Glomerular endothelial cell (primary cell): ENCODE measurements at places on chromosomes 7 and 10. TPM values are rescaled to one million over a fixed set of nuclear protein-coding genes. Genes with fewer than 3 reads are reported as not detected.

Gene SORBS1
- total RNA-seq, result 4.2 and 4.7 TPM in 2 replicates

Gene VSTM4
- total RNA-seq, result 0.15 and 0.35 TPM in 2 replicates

GRCh38 chr7:111650456-111650999 lies 88.2 kb upstream of the IMMP2L start:
- DNase-seq, result peak; percentile 33

GRCh38 chr7:77488986-77489385 lies 48.1 kb upstream of the PTPN12 start:
- no peak for DNase-seq

- DNase-seq, result no peak
Observed at GRCh38 chr7:156691764-156692163, 51.2 kb downstream of the RNF32 start.

DNA sequence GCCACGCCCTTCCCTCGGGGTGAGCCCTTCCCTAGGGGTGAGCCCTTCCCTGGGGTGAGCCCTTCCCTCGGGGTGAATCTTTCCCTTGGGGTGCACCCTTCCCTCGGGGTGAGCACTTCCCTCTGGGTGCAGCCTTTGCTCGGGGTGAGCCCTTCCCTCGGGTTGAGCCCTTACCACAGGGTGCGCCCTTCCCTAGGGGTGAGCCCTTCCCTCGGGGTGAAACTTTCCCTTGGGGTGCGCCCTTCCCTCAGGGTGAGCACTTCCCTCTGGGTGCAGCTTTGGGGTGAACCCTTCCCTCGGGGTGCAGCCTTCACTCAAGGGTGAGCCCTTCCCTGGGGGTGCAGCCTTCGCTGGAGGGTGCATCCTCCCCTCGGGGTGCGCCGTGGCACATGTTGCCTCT lies 34.6 kb upstream of the INSIG1 start:
- DNase-seq, result no peak

Gene SLIT1
- total RNA-seq, result not detected in 2 replicates

- no peak for DNase-seq
Observed at GRCh38 chr7:44634839-44635591, 28.6 kb downstream of the OGDH start.
